ENCODE measurements at places on chromosomes 5 and 9.

DNA sequence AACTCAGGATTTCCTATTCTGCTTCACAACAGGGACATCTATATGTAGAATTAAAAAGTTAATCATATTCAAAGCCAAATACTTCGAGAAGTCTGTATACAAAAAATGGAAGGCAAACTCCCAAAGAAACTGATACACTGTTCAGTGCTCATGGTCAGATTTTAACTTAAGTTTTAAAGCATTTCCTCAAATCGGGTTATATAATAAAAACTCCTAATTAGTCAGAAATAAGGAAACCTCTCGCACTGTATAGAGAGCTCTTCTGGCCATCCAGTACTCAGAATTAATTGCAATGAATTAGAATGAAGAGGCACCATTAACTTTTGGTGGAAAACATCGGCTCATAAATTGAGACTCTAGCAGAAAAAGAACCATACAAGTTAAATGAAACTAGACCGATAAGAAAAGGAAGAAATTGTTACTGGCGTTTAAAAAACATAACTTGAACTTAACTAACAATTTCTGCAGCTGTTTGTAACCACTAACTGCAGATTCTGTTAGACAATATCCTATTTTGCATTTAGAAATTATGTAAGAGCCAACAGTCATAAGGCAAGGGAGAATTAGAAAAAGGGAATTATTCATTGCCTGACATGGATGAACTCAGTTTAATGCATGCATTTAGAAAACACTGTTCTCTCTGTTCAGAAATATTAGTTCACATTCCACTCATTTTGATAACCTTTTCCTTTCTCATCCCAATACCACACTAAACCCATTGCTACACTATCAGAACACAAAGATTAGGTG lies 96.6 kb downstream of the FNBP1 start:
- DNase-seq: no peak

- no peak for DNase-seq
These were observed 138.5 kb downstream of the TTLL11 start for GRCh38 chr9:121954477-121955140.

GRCh38 chr9:22211588-22212360 lies 202.7 kb upstream of the CDKN2B start:
- no peak for DNase-seq

- no peak for DNase-seq
These were observed 2.9 kb downstream of the CCDC107 start for GRCh38 chr9:35660966-35661415.

- DNase-seq: no peak
These were observed 384.6 kb downstream of the SH3GL2 start for GRCh38 chr9:17963498-17963897.
